Lower lobe of right lung (tissue), 2 donors: ENCODE measurements at places on chromosomes 3 and 15. TPM values are rescaled to one million over a fixed set of nuclear protein-coding genes. Genes with fewer than 3 reads are reported as not detected.

DNA sequence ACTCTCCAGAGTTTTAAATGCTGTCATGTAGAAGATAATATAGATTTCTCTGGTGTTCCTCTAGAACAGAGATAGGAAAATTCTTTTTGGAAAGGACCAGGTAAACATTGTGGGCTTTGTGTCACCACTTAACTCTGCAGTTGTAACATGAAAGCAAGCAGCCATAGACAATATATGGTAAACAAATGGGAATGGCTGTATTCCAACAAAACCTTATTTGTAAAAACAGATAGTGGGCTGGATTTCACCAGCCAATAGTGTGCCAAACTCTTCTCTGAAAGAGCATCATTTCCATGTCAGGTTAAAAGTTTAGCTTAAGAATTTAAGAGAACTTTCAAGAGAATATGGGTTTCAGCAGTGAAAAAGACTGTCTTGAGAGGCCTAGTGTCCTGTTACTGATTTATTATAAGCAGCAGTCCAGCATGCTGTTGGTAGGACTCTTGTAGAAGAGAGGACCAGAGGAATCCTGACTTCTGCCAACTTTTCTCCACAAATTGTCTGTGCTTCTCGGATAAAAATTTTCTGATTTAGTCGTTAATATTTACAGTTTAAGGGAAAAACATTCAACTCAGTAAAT, 107.7 kb downstream of the TCF12 start:
- no peak overlapping the region for H3K4me3 ChIP-seq
- H3K36me3 ChIP-seq = no peaks in the 10 kb centered on the region
- peaks cover 22% of the 10 kb centered on the region for H3K4me1 ChIP-seq
- no peak overlapping the region for H3K27ac ChIP-seq
- no peak for DNase-seq
- no peaks in the 10 kb centered on the region for H3K27me3 ChIP-seq

GRCh38 chr3:106157411-106157810, 288.6 kb upstream of the CBLB start:
- no peak for DNase-seq
- H3K4me3 ChIP-seq = no peak overlapping the region
- no peaks in the 10 kb centered on the region for H3K36me3 ChIP-seq
- H3K27ac ChIP-seq = no peak overlapping the region

- H3K4me3 ChIP-seq = no peak overlapping the region
- no peak overlapping the region for H3K27ac ChIP-seq
- no peak for DNase-seq
- H3K36me3 ChIP-seq = no peaks in the 10 kb centered on the region
- H3K27me3 ChIP-seq = no peaks in the 10 kb centered on the region
- no peaks in the 10 kb centered on the region for H3K4me1 ChIP-seq
Measured at GRCh38 chr15:53251996-53252395, 461.9 kb upstream of the ONECUT1 start.

DNA sequence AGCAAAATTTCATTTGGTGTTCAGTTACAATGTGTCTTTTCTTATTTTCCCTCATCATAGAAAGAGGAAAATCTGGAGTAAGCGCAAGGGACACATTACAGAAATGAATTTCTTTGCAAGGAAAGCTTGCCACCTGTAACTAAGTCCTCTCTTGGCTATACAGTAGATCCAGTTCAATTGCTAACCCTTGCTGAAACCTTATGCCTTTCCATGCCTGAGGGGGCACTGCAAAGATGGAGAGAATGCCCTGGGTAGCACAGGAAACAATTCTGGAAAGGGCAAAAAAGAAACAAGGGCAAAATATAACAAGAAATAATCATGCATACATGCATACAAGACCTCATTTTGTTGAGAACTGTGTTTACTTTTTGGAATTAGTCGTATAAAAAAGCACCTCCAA, 4.3 kb downstream of the CADM2 start:
- no peaks in the 10 kb centered on the region for H3K36me3 ChIP-seq
- peaks cover 15% of the 10 kb centered on the region for H3K4me1 ChIP-seq
- H3K4me3 ChIP-seq = no peak overlapping the region
- peaks cover 36% of the 10 kb centered on the region for H3K27me3 ChIP-seq
- DNase-seq = no peak

GRCh38 chr3:138222942-138223287, 35.8 kb downstream of the ARMC8 start:
- H3K27ac ChIP-seq = no peak overlapping the region
- no peaks in the 10 kb centered on the region for H3K27me3 ChIP-seq
- no peak overlapping the region for H3K4me3 ChIP-seq
- peaks cover 32% of the 10 kb centered on the region for H3K4me1 ChIP-seq

Gene SAMMSON
- total RNA-seq = not detected

DNA sequence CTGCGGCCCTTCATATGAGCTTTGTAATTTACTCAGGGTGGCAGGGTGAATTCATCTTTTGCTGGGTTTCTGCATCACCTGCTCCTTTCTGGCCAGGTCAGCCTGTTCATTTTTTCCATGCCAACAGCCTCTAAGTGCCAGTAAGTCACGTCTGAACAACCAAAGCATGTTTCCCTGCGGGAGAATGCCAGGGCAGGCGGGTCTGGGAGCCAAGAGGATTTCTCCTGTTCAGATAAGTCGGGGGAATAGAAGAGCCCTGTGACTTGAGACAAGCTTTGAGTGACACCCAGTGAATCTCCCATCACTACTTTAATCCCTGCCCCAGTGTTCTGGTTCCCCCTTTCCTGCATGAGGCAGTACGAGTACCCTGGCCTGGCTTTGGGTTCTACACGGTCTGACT, 153.1 kb downstream of the PGPEP1L start:
- H3K27me3 ChIP-seq = no peaks in the 10 kb centered on the region
- DNase-seq = no peak
- H3K4me1 ChIP-seq = peaks cover 66% of the 10 kb centered on the region
- H3K4me3 ChIP-seq = no peak overlapping the region

DNA sequence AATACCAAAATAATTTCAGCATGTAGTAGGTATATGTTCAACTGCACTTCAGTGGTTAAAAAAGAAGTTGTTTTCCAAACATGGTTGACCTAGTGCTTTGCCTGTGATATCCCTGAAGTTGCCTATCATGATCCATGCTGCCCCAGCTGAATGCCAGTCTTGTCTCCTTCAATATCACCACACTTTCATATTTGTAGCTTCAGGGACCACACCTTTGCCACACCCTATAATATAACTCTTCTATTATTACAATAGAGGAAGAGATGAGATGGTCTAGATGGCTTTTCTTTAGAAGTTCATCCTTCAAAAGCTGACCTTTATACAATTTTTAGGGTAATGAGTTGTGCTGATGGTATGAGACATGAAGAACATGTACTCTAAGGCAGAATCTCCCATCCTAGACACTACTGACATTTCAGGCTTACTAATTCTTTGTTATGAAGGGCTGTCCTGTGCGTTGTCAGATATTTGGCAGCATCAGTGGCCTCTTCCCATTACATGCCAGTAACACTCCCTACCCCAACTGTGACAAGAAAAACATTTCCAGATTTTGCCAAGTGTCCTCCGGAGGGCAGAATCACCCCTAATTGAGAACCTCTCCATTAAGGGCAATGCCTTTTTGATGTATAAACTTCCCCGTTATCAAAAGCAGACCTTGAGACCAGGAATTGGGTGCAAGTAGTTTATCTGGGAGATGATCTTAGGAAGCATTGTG, 76.2 kb upstream of the PLCL2 start:
- no peak overlapping the region for H3K4me3 ChIP-seq
- H3K36me3 ChIP-seq = no peaks in the 10 kb centered on the region
- no peak overlapping the region for H3K27ac ChIP-seq
